ENCODE measurements at places on chromosomes 3 and 15.

GRCh38 chr15:78315686-78316282, 16.4 kb upstream of the SKIC8 start:
- peak; percentile 65 for DNase-seq

DNA sequence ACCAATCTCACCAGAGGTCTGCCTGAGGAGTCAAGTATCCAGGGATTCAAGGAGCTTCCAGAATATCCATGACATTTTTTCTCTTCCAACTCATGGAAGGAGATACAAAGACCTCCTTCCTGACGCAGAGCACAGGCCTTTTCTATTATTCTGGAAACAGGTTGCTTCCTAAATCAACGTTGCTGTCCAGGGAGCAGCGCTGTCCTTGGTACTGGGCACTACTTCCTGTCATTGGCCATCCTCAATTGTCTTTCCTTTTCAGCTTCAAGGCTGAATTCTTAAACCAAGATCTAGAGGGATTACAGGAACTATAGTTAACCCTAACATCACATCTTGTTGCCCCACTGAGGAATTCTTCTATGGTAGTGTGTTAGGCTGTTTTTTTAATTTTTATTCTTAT, 50.4 kb upstream of the TBC1D21 start:
- peak; percentile 35 for DNase-seq

DNA sequence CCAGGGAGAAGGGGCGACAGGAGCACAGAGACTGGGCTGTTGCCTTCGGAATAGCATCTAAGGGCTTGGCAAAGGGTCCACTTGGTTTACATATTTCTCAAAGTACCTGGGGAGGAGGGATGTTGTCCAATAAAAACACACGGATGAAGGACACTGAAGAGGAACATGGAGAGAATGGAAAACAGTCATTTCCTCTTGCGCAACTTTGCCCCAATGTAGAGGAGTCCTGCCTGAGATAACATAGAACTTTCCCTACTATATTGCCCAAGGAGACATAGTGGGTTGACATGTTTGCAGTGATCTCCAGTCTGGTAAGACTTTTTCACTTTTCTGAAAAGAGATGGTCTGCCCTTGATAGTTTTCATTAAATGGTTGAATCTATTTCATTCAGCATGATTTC, 468.8 kb upstream of the SUCLG2 start:
- DNase-seq = no peak

- no peak for DNase-seq
These were observed 207.7 kb upstream of the ATP11B start for GRCh38 chr3:182585532-182586150.

GRCh38 chr15:73826711-73827251, 46.6 kb upstream of the TBC1D21 start:
- no peak for DNase-seq

- no peak for DNase-seq
These were observed 106.8 kb downstream of the CNTN3 start for GRCh38 chr3:74507691-74508090.
